Lower lobe of right lung (tissue), 2 donors: ENCODE measurements at places on chromosomes 1 and 21. TPM values are rescaled to one million over a fixed set of nuclear protein-coding genes. Genes with fewer than 3 reads are reported as not detected.

GRCh38 chr1:206449565-206449964 is 20.7 kb upstream of the IKBKE start:
- no peaks in the 10 kb centered on the region for H3K4me1 ChIP-seq
- no peak for DNase-seq
- H3K27me3 ChIP-seq: no peaks in the 10 kb centered on the region
- H3K27ac ChIP-seq: no peak overlapping the region

DNA sequence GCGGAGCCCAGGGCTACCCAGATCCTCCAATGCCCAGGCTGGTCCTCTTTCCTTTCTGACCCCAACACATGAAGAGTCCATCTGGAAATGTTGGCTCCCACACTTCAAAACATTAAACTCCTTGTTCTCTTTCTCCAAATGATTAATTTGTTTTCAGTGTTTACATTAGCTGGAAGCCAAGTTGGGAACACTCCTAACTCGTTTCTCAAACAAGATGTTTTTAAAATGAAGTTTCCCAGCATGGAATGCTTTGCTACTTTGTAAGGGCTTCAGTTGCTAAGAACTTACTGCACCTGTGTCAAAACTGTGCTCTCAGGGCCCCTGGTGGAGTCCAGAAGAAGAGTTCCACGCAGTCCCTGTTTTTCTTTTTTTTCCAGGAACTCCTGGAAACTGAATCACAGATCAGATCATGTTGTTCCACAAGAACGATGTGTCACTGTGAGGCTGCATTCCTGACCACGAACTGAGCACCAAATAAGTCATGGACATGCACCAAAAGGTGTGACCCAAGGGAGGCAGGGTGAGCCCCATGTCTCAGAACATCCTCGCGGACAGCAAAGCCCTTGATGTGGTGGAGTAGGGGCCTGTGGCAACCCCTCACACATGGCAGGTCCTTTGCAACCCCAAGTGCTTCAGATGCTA is 257.3 kb downstream of the KCNJ6 start:
- no peaks in the 10 kb centered on the region for H3K36me3 ChIP-seq
- no peak overlapping the region for H3K4me3 ChIP-seq
- H3K4me1 ChIP-seq: peaks cover 30% of the 10 kb centered on the region
- no peaks in the 10 kb centered on the region for H3K27me3 ChIP-seq
- peak overlapping the region; percentile 67 for H3K27ac ChIP-seq

DNA sequence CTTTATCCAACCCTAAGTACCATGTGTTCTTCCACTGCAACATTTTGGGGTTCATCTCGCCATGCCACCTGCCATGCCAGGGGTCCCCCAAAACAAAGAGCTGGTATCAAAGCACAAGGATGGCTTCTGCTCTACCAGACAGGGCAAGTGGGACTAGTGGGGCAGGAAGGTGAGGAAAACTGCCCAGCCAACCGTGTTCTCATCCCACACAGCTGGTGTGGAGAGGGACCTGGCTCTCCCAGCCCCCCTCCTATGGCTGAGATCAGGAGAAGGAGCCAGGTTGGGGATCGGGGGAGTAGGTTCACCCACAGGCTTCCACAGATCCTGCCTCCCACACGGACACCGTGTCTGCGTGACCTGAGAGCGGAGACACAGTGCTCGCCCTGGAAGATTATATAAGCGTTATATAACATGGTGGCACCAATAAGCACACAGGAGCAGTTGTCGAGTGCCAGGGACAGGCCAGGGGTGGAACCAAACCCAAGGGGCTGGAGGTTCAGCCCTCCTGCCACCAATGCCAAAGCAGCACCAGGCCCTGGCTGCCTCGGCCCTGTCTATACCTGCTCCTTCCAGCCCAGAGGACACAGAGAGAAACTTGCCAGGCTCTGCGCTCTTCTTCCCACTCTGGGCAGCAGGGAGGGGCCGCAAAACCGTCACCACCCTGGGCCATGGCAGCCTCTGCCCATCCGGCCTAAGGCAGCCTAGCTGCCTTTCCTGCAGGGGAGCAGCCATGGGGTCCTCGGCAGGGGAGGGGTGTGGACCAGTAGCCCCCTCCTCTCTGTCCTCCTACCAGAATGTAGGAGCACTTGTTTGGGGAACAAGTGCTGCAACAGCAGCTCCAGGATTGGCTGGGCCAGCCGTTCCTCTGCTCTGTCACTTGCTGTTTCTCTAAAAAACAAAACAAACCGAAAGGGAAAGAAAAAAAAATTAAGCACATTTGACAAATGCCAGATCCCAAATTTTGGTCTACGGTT is 43.5 kb downstream of the CD34 start:
- peak; percentile 74 for DNase-seq
- H3K27me3 ChIP-seq: no peaks in the 10 kb centered on the region
- peaks cover 78% of the 10 kb centered on the region for H3K4me1 ChIP-seq

GRCh38 chr1:173162601-173163000 is 44.5 kb downstream of the TNFSF4 start:
- DNase-seq: no peak
- H3K4me3 ChIP-seq: no peak overlapping the region
- no peak overlapping the region for H3K27ac ChIP-seq
- H3K4me1 ChIP-seq: no peaks in the 10 kb centered on the region

DNA sequence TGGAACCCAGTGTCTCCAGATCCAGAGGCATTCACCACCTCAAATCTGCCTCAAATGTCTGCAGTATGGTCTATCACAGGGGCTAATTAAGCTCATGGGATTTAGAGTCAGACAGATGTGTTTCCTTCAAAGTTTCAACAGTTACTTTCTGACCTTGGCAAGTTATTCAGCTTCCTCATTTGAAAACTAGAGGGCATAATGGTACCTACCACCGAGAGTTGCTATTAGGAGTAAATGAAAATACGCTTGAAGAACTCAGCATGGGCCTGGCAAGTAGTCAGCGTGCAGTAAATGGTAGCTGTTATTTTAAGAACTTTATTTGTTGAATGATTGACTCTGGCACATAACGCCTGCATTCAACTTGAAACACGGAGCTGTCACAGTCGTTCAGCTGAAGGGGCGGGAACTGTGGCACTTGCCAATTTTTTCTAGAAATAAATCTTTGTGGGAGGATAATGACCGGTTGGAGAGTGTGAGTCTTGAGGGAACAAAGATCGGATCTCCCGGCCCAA is 1.2 kb upstream of the CAP1 start:
- peak overlapping the region; percentile 74 for H3K4me3 ChIP-seq
- H3K27ac ChIP-seq: peak overlapping the region; percentile 100
- DNase-seq: no peak

- H3K4me3 ChIP-seq: no peak overlapping the region
- H3K36me3 ChIP-seq: no peaks in the 10 kb centered on the region
- H3K27me3 ChIP-seq: no peaks in the 10 kb centered on the region
- H3K4me1 ChIP-seq: no peaks in the 10 kb centered on the region
- no peak overlapping the region for H3K27ac ChIP-seq
Observed at GRCh38 chr1:219741011-219741970, 128.4 kb upstream of the ZC3H11B start.

DNA sequence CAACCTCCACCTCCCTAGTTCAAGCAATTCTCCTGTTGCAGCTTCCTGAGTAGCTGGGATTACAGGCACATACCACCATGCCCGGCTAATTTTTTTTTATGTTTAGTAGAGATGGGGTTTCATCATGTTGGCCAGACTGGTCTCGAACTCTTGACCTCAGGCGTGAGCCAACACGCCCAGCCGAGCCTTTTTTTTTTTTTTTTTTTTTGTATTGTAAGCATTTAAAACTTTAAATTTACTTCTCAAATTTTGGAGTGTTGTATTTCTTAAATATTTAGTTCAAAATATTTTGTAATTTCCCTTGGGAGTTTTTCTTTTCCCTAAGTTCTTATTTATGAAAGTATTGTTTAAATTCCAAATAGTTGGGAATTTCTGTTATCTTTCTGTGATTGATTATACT is 9.2 kb upstream of the SCAF4 start:
- H3K27ac ChIP-seq: no peak overlapping the region
- no peaks in the 10 kb centered on the region for H3K27me3 ChIP-seq
- no peak for DNase-seq
- H3K4me1 ChIP-seq: no peaks in the 10 kb centered on the region
- H3K36me3 ChIP-seq: no peaks in the 10 kb centered on the region
- no peak overlapping the region for H3K4me3 ChIP-seq

DNA sequence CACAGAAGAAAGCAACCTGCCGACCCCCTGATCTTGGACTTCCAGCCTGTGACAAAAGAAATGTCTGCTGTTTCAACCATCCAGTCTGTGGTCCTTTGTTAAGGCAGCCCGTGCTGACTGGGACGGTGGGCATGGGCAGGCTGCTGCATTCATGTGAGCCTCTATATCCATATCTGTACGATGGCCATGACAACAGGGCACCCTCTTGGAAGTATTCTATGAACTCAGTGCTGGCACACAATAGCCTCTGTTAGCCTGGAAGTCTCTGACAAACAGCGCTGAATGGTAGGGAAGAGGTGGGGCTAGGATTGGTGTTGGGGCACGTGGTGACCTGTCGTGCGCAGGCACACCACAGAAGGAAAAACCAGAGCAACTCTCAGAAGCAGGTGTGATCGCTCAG is 30.4 kb downstream of the SPATA21 start:
- H3K4me3 ChIP-seq: no peak overlapping the region
- H3K4me1 ChIP-seq: no peaks in the 10 kb centered on the region
- DNase-seq: no peak
- no peak overlapping the region for H3K27ac ChIP-seq
- no peaks in the 10 kb centered on the region for H3K36me3 ChIP-seq

GRCh38 chr1:157968946-157969345 is 24.5 kb upstream of the KIRREL1 start:
- H3K4me1 ChIP-seq: peaks cover 3% of the 10 kb centered on the region
- H3K4me3 ChIP-seq: no peak overlapping the region
- H3K27ac ChIP-seq: no peak overlapping the region

GRCh38 chr1:197320991-197321531 is 53.0 kb downstream of the CRB1 start:
- H3K4me1 ChIP-seq: no peaks in the 10 kb centered on the region
- H3K36me3 ChIP-seq: no peaks in the 10 kb centered on the region
- no peak overlapping the region for H3K4me3 ChIP-seq
- H3K27ac ChIP-seq: no peak overlapping the region
- H3K27me3 ChIP-seq: no peaks in the 10 kb centered on the region

- H3K27me3 ChIP-seq: no peaks in the 10 kb centered on the region
- H3K4me1 ChIP-seq: no peaks in the 10 kb centered on the region
- no peaks in the 10 kb centered on the region for H3K36me3 ChIP-seq
- H3K27ac ChIP-seq: no peak overlapping the region
- H3K4me3 ChIP-seq: no peak overlapping the region
- no peak for DNase-seq
Observed at GRCh38 chr1:4150262-4150661, 250.2 kb upstream of the C1orf174 start.

GRCh38 chr1:44262414-44262813 is 49.1 kb downstream of the DMAP1 start:
- H3K36me3 ChIP-seq: no peaks in the 10 kb centered on the region
- no peaks in the 10 kb centered on the region for H3K27me3 ChIP-seq
- no peak for DNase-seq
- H3K27ac ChIP-seq: no peak overlapping the region
- H3K4me3 ChIP-seq: no peak overlapping the region

DNA sequence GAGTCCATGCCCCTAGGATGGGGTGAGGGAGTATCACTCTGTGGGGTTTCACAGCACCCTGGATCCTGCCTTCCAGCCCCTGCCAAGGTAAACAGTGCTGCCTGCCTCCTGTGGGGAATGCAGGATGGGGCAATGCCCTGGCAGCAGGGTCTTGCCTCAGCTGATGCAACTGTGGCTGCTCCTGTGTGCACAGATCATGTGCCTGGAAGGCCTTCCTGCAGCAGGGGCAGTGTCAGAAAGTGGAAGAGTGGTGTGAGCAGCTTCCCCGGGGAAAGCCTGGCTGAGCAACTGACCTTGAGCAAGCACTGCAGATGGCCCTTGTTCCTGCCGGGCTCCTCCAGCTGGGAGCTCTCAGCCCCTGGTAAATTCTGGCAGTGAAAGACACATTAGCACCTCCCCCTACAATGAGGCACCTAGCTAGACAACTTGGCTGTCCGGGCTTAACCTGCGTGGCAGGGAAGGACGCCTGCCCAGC is 9.9 kb downstream of the TOR3A start:
- peaks cover 40% of the 10 kb centered on the region for H3K4me1 ChIP-seq
- H3K4me3 ChIP-seq: no peak overlapping the region
- DNase-seq: peak; percentile 56
- H3K36me3 ChIP-seq: peaks cover 91% of the 10 kb centered on the region
- no peaks in the 10 kb centered on the region for H3K27me3 ChIP-seq

DNA sequence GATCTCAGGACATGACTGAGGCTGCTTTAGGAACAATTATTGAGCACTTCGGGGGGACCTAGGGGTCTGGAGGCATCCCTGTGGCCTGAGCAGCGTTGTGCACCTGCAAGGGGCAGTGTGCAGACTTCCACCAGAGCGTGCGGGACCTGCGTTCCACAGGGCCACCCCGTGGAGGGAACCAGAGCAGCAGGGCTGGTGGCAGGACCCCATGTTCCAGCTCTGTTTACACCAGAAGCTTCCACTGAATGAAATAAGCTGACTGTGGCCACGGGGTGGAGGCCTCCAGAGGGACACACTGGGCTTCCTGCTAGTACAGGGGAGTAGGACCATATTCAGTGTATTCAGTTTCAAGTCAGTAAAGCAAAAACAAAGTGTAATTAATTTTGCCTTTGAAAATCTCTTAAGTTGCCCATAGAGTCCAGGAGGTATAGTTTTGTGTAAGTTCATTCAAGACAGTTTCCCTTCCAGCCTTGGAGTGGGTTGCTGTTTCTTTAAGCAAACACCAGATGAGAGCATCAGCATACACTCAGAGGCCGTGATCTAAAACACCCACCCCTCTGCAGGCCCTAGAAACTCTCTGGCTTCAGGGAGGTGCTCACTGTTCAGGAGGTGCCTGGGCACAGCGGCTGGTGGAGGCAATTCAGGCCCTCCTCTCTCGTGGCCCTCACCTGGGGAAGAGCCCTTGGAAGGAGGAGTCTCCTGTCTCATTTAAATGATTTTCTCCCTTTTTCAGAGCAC is 16.6 kb downstream of the SLC1A7 start:
- peaks cover 28% of the 10 kb centered on the region for H3K4me1 ChIP-seq
- no peaks in the 10 kb centered on the region for H3K36me3 ChIP-seq
- no peak for DNase-seq
- H3K27me3 ChIP-seq: no peaks in the 10 kb centered on the region
- no peak overlapping the region for H3K4me3 ChIP-seq

The ZSWIM5 gene
- total RNA-seq: 3.6 TPM

The BARHL2 gene
- not detected for total RNA-seq
